Activated gamma-delta T cell (primary cell): ENCODE measurements at places on chromosomes 2 and 18.

- no peak for DNase-seq
Measured at GRCh38 chr2:37873229-37873628, 51.9 kb upstream of the RMDN2 start.

- DNase-seq: no peak
Measured at GRCh38 chr2:194566907-194567660, 1089.9 kb upstream of the SLC39A10 start.

DNA sequence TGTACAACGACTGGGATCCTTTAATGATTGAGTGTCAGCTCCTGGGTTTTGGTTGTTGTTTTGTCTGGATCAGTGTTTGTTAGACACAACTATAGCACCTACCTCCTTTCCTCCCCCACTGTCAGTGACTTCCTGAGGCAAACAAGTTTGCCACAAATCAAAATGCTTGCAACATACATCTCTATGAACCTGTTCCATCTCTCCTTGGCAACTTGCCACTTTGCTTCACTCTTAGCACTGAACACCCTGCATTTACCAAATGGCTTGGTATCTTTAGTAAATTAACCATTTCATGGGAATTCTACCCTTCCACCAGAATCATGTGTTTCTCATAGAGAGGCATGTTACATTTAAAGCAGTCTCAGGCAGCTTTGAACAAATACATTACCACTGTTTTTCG is 301.1 kb upstream of the TANK start:
- DNase-seq: no peak

DNA sequence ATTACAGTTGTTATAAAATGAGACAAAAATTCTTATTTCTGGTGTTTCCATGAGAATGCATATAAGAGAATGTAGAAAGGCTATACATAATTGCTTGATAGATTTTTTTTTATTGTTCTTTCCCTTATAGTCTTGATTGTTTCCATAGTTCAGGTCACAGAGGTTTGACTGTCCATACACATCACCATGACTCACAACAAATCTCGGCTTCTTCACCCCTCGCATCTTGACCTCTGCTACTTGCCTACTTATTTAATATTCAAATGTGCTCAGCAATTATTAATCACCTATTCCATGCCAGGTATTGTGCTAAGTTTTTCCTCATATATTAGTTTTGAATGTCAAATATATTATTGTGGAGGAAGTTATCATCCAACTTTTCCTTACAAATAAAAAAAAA is 789.6 kb downstream of the RNF144A start:
- DNase-seq: no peak

GRCh38 chr18:45335282-45336043 is 279.8 kb upstream of the SLC14A2 start:
- DNase-seq: no peak

DNA sequence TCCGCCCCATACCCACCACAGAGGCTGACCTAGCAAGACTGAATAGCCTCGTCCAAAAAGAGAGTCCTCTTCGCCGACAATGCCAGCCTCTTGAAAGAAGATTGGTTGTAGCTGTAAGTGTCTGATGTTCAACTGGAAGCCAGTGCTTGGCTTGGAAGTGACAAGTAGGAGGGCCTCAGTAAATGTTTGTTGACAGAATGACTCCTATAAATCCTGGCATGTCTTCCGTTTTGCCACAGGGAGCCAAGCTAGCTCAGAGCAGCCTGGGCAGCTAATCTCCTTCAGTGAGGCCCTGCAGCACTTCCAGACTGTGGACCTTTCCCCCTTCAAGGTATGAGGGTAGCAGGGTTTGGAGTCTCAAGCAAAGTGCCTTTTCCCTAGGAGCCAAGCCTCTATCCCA is 14.9 kb downstream of the ELMOD3 start:
- no peak for DNase-seq

DNA sequence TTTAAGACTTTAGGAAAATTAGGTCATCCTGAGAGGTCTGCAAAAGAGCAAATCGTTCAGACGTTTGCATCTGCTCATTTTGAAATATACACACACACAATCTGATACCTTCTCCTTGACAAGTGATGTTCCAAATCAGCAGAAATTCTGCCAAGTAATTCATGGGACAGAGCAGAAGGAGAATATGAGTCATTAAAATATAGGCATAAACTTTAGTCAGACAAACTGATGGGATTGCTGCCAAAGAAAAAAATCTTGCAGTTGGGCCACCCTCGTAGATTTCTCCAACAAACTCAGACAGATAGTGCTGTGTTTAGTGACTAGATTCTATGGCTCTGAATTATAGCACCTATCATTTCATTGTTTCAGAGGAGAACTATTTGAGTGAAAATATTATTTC is 336.3 kb downstream of the NYAP2 start:
- no peak for DNase-seq

DNA sequence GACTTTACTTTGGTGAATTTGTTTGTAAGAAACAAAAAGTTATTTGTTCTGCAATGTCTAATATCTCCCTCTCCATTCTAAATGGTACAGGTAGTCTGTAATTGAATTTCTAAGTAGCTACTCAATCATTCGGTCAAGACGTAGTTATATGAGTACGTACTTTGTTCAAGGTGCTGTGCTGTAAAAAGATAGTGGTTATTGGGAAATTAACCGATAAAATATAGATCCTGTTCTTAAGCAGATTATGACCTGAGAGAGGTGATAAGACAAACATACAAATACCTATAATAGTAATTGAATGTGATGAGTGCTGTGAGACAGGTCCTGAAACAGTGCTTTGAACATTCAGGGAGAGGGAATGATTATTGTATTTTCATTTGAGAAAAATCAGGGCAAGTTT is 7.1 kb downstream of the NCOA1 start:
- DNase-seq: no peak

- DNase-seq: no peak
Measured at GRCh38 chr2:197673606-197674005, 1.8 kb downstream of the RFTN2 start.

DNA sequence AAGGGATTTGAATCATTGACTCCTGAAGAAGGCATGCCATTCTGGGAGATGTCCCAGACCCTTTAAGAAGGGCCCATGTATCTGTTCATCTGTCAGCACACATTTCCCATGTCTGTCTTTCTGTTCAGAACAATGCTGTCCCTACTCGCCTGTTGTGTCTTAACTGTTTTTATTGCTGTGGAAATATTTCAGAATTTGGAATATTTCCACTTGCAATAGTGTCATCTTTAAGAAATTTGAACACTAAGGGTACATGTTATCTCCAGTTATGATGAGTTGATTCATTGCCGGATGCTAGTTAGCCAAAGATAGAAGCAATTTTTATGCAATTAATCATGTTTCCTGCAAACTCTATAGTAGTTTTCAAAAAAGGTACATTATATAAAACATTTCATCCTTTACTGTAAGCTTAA is 36.9 kb upstream of the NT5C1B start:
- no peak for DNase-seq

DNA sequence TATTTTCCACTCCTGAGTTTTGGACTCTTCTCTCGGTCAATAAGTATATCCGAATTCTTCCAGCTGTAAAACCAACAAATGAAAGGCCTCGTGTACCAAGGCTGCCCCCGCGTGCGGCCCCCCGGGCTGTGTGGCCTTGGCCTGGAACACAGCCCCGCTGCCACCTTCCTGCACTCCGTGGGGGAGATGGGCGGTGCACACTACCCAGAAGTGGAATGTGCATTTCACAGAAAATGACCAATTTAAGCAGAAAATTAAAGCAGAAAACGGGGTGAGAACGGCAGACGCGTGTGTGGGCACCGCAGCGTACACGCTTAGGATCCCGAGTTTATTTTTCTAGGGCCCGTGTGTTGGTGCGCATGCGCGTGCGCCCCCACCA is 34.4 kb upstream of the ZNF516 start:
- no peak for DNase-seq

- DNase-seq: no peak
Measured at GRCh38 chr2:157644776-157645175, 16.1 kb upstream of the ACVR1C start.

DNA sequence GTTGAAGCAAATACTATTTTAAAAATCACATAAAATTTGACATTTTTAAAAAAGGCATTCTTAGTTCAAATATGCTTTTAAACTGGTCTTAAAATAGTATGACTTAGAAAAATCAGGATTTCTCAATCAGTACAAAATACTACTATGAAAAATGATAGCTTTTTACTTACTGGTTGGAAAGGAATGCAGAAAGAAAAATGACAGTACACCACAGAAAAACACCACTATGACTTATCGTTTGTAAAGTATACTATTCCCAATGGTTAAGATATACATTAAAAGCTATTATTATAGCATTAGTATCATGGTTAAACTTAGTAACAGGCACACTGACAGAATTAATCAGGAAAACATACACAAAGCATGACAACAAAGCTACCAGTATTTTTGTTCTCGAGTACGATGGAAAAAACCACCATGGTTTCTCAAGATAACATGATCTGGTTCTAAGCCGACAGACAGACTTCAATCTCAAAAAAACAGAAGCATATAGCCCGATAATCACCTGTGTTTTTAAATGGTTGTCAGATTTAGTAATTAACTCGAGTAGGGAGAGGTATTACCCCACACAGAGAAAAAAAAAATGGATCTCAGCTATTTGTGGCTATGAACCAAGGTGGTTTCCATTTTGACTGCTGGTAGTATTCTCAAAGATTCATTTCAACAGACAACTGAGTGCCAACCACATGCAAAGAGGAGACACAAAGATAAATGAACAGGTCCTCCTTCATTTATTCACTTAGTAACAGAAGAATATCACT is 39.1 kb downstream of the CUL3 start:
- no peak for DNase-seq

DNA sequence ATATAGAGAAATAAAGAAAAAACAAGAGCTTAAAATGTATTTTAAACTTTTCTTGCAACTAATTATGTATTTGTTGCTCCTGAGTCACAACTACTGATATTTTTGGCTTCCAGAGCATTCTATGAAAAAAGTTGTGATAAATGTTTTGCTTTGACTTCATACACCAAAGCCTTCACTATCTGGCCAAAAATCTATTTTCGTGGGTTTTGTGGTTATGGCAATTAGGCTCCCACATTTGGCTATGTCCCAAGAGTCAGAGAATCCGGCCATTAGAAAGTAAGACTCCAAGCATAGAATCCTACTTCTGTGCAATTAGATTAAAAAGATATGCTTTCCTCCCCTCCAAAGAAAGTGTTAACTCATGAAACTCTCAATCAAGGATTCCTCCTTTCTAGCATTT is 1456.1 kb upstream of the ACVR2A start:
- DNase-seq: no peak

- DNase-seq: no peak
Measured at GRCh38 chr18:63399300-63399699, 23.0 kb downstream of the VPS4B start.

DNA sequence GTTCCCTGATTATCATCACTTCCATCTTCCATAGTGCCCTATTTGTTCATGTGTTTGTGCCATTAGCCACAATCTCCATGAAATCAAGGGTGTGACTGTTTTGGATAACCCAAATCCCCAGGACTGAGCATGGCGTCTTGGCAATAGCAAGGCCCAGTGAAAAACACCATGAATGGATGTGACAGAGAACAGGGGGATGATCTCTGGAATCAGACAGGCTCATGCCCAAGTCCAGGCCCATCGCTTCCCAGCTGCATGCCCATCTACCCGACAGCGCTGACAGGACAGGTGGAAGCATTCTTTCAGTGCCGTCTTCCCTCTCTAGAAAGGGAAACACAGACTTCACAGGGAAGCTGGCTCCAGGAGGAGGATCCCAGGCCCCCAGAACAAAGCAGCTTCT is 50.0 kb downstream of the HDLBP start:
- DNase-seq: no peak

DNA sequence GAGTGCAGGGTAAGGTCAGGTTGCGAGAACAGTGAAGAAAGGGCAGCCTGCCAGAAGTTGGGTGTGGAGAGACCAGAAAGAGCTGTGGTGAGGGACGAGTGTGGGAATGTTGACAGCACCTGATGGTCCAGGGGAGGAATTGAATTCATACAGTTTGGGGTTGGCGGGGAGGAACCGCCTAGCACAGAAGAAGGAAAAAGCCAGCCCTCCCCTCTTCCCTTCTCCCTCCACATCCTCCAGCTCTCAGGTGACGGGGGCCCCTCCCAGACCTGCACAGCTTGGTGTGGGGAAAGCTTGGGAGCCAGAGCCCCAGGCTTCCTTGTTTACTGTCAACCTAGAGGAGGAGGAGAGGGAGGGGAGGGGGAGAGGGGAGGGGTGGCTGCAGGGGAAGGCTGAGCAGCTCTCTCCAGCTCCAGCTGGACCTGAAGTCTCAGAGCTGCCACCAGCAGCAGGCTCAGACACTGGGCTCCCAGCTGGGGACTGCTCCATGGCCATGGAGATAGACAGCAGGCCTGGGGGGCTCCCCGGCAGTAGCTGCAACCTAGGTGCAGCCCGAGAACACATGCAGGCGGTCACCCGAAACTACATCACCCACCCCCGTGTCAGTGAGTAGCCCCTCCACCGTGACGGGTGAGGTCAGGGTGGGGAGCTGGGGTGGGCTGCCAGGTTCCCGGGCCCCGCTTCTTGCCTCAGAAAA is at the start of gene ATP6V1B1:
ATP6V1B1 (plus strand) TSS at position 433 of the 697 bp plus-strand sequence; CDS start at position 488, 55 bp downstream.
- no peak for DNase-seq

DNA sequence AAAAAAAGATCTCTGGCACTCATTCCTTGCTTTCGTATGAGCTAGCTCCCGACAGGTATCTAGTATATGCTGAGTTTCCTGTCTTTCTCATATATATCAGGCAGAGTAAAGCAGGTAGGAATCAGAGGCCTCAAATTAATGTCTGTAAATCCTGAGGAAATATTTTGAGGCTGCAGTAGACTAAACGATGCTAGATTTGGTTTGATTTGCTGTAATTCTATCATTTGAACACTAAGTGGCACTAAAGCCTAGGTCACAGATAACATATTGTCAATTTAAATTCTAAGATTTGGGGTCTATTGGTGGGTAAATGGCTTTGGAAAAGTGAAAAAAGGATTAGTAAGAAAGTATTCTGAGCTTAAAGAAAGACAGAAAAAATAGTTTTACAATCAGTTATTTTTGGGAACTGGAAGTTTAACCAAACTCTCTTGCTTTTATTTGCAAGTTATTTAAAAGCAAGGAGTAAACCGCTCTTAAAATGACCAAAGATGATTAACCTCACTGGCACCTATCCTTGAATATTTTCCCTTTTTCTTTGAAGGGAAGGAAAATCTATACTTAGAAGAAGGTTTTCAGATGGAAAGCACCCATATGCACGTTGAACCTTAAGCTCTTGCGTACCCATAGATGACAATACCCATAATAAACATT is 37.6 kb upstream of the SLC4A10 start:
- no peak for DNase-seq

DNA sequence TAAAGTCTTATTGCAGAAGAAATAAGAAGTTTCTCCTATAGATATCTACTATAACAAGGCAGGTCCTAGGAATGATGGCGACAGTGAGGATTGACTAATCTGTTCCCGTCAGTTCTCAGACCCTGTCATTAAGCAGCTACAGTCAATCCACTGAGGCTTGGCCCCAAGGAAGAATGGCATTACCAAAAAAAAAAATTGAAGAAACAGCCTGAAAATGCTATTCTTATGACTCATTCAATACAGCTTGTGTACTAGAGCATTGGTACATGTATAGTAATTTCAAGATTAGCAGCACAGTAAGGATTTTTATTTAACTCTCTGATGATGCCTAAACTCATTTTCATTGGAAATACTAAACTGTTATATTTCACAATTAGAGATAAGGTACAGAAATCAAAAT is 1096.1 kb upstream of the NXPH2 start:
- DNase-seq: no peak
